Smooth muscle cell of the brain vasculature (primary cell): ENCODE measurements at places on chromosomes 12 and 14.
A peak's percentile ranks its signal among the peaks of the same experiment; 100 is the strongest.

GRCh38 chr12:15584366-15585041, 204.7 kb downstream of the EPS8 start:
- peak; percentile 58 for DNase-seq

DNA sequence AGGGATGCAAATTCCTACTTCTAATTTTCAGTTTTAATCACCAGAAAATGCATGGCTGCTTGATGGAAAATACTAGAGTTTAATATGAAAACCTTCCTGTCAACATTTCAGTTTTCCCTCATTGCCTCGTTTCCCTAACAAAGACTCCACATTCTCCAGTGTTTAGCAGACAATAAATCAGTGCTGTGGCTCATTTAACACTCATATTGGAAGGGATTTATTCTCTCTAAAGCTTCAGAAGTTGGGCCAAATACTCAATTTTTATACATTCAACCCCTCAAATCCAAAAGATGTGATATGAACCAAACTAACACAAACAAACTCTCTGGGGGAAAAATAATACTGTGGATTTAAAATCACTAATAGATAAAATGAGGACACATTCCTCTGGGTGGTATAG, 482.5 kb downstream of the FLRT2 start:
- DNase-seq: no peak

- DNase-seq: peak; percentile 65
Measured at GRCh38 chr12:112992541-112993398, 14.5 kb downstream of the OAS2 start.

DNA sequence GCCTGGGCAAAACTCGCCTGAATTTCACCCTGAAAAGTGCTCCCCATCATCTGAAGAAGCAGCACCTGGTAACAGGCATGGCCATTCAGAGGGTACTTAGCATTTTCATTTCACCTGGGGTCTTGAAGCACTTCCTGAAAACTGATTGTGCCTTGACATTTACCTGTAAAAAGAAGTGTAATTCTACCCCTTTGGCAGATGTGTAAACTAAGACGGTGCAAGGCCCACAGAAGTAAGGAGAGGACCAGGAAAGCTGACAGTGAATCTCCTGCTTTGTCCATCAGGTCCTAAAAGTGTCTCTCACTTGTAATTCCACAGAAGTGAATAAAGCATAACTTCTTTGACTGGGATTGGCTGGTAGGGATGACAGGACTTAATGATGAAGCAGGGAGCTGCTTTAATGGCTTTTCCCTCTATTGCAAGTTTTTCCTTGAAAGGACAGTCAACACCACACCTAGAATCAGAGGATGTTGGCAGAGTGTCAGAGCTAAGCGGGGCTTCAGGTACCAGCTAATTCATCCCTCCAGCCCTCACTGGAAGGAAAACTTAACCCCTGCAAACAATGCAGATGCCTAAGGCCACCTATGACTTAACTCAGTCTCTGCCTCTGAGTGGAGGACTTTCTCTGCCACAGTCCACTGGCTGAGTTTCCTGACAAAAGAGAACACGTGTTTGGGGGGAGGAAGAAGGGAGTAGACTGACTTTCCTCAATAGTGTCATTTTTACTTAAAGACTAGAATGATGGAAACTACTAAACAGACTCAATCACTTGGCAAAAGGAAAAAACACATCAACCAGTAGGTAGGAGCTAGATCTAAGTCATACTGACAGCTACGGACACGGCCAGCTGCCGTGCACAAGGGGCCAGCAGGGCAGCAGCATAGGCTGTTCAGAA, 74.7 kb downstream of the NUAK1 start:
- no peak for DNase-seq

- no peak for DNase-seq
Measured at GRCh38 chr14:60241091-60241490, 7.9 kb upstream of the PPM1A start.

DNA sequence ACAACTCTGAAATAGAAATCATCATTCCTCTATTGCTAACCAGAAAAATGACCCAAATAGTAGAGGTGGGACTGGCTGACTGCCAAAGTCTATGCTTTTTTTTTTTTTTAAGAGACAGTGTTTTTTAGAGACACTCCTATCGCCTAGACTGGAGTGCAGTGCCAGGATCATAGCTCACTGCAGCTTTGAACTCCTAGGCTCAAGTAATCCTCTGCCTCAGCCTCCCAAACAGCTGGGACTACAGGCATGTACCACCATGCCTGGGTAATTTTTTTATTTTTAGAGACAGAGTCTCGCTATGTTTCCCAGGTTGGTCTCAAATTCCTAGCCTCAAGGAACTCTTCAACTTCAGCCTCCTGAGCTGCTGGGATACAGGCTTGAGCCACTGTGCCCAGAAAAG, 19.2 kb downstream of the NR2C1 start:
- DNase-seq: no peak

- DNase-seq: no peak
Measured at GRCh38 chr12:53201177-53201541, 5.9 kb downstream of the ITGB7 start.

- no peak for DNase-seq
Measured at GRCh38 chr14:49853158-49853477, 530 bp upstream of the NEMF start.

DNA sequence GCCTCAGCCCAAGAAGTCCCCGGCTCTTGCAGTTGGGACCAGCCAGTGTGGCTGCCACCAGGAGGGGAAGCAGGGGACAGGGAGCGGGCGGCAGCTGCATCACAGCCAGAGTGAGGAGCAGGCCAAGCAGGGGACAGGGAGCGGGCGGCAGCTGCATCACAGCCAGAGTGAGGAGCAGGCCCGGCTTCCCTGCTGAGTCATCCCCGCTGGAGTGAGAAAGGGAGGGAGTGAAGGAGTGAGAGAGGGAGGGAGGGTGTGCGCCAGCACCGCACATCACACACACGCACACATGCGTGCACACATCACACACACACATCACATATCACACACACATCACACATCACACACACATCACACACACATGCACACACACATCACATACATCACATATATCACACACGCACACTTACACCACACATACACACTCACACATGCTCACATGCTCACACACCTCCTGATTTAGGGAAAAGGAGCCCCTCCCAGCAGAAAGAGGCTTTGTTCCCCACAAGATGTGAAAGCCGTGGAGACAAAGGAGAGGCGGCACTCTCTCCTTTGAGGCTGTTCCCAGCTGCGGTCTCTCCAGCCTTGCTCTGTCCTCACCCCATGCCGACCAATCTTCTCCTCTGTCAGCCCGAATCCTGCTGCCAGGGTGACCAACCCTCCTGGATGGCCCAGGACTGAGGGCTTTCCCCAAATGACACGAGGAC, 16.7 kb upstream of the ZDHHC22 start:
- no peak for DNase-seq

DNA sequence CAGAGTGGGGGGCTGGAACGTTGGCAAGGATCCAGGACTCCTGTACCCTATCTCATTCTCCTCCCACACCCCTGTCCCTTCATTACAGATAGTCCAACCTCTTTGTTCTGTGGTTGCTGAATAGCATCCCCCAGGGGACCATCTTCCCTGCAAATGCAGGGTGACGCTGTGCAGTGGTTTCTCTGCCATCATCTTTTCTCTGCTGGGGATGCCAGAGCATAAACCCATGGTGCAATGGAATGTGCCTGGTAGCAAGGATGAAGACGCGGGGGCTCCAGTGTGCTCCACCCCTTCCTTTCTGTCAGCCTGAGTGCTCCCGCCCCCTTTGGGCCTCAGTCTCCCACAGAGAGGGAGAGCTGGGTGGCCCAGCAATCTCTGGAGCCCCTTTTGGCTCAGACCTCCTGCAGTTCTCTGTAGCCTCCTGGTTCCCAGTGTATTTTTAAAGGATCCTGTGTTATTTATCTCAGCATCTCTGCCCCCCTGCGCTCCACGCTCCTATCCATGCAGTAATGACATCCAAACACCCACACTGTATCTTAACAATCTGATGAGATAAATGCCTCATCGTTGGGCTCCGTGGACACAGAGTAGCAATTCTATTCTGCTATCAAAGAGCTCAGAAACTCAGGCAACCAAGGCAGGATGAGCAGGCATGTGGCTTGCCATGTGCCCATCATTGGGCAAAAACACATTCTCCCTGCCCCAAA, 212.8 kb downstream of the CACNA1C start:
- no peak for DNase-seq

DNA sequence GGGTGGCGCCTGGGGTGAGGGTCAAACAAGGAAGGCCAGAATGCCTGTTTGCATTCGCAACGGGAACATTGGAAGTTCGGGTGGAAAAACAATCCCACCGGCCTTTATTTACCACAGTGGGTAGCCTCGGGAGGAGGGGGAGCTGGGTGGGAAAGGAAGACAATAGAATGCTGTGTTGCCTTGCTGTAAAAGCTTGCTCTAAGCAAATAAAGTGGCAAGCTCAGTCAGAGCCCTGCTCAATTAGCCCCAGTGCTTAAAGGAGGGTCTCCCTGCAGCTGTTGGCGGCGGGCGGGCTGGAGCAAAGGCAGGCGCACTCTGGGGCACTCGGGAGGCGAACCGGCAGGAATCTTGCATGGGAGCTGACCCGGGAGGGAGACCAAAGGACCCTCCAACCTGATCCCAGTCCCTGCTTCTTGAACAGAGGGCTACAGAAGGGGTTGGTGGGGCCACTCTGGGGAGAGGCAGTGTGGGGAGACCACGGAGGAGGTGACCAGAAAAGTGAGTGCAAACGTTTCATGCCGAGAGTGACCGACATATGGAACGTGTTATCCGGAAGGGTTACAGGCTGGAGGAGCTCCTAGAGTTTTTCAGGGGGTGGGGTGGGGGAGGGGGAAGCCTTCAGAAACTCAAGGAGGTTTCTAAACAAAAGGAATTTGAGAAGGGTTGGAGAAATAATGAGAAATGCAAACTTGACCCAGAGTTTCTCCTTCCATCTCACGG, 48.5 kb downstream of the NTF3 start:
- no peak for DNase-seq

- no peak for DNase-seq
Measured at GRCh38 chr14:69643430-69644200, 32.2 kb downstream of the SUSD6 start.

DNA sequence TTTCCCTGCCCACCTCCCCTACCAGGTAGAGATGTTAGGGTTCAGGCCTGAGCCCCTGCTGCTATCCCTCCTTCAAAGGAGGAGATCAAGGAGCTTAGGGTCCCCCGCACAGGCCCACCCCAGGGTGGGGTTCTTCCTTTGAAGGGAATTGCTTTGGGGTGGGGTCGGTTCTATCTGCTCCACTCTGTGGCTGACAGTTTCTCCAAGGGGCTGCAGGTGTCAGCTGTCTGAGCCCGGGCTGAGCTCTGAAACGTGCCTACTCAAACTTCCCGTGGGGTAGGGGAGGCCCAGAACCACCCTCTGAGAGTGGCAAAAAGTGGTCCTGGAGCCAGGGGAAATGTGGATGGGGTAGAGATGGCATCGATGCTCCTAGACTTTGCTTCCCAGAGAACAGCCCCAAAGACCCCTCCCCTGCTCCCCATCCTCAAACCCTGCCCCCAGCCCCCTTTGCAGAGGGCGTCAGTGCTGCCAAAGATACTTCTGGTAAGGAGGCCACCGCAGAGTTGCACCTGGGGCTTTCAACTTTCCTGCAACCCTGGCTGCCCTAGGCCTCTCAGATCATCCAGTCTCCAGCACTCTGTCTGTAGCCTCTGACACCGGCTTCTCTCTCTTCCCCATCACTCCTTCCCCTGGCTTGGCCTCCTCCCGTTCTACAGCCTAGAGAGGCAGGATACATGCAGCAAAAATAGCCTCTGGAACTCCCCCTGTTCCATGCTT, 6.3 kb upstream of the CD4 start:
- DNase-seq: no peak

GRCh38 chr12:32843528-32844095, 53.0 kb downstream of the PKP2 start:
- no peak for DNase-seq

DNA sequence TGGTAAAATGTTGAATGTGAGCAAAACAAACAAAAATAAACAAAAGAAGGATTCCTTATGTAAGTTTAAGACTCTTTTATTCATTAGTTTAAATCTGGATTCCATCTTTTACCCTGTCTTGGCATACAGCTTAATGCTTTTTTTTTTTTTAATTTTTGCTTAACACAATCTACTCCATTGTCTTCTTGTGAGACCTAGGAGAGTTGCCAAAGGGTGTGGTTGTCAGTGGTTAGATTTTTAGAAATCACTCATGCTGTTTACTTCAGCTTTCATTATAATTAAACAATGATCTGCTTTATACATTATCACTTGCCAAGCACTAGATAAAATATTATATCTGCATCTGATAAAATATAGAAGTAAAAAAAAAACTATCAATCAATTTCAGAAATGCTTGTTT, 77.7 kb upstream of the KITLG start:
- DNase-seq: no peak

GRCh38 chr14:64059454-64060198, 206.8 kb downstream of the SYNE2 start:
- DNase-seq: no peak

- DNase-seq: peak; percentile 21
Measured at GRCh38 chr14:100096656-100097055, 31.4 kb downstream of the EVL start.

DNA sequence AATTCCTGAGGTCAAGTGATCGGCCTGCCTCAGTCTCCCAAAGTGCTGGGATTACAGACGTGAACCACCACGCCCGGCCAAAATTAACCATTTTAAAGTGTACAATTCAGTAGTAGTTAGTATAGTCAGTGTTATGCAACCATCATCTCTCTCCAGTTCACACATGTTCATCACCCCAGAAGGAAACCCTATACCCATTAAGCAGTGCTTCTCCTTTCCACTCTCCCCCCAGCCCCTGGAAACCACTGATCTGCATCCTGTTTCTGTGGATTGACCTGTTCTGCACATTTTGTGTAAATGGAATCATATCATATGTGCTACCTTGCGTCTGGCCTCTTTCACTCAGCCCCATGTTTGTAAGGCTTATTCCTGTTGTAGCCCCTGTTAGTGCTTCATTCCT, 52.2 kb downstream of the PHETA1 start:
- DNase-seq: no peak
